CD4-positive, alpha-beta T cell treated with Interleukin-2 at 100 ng/mL for 4 hours (primary cell): ENCODE measurements at places on chromosomes 7 and 10.

GRCh38 chr7:136976504-136977251 is 108.2 kb downstream of the CHRM2 start:
- DNase-seq, result no peak

DNA sequence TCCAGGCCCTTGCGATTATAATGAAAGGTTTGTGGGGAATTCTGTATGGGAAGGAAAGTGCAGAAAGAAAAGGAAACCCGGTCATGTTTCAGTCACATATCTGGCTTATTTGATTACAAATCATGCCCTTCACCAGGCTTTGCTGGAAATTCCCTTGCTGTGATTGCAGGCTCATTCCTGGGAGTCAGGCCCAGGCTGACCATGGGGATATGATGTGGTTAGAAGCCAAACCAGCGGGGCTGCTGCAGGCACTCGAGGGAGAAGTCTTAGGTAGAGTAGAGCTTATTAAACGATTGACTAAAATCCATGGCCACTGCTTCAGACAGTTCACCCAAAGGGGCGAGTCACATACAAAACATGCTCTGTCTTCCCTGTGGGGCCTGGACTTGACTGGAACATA is 16.2 kb downstream of the PKD1L1 start:
- no peak for DNase-seq

- no peak for DNase-seq
These were observed 13.9 kb upstream of the EPC1 start for GRCh38 chr10:32360884-32361283.

DNA sequence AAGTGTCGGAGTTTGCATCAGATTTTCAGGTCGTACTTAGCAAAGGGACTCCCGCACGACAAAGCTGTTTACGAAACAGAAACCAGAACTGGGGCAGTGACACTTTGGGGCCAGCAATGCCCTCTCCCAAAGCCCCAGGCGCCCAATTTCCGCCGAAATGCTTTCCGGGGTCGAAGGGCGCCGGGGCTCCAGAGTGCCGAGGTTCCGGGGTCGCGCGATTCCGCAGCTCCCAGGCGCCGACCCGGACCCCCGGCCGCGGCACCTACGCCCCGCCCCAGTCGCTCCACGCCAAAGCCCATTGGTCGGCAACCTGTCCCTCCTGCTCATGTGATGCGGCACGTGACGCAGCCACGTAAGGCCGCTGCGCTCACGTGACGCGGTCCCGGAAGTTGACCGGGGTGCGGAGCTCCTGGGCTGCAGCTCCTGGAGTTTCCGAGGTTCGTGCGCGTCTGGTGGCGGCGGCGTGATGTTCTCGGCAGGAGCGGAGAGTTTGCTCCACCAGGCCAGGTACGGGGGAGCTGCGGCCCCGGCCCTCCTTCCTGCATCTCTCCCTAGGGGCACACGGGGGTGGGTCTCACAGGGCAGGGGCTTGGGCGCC is at the start of gene AP5Z1:
Gene AP5Z1 (plus strand): TSS at position 374 of the 598 bp plus-strand sequence. CDS start 93 bp downstream, at position 467.
- peak; percentile 95 for DNase-seq

DNA sequence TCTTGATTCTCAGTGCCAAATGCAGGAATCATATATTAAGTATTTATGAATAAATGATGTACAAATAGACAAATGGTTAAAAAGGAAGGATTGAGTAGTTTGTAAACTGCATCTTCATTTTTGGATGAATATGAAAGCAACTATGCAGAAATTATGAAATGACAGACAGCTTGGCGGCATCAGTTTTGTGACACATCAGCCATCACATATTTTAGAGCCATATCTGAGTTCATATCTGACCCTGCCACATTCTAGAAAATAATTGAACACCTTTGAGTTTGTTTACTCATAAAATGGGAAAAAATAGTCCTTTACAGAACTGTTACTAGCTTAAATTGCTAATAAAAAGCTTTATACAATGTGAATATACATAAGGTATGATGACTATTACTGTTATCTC is 448.2 kb downstream of the KIF20B start:
- no peak for DNase-seq
